NCI-H510A (cell line): ENCODE measurements at places on chromosomes 3 and 15.

GRCh38 chr15:66911131-66911700, 154.2 kb upstream of the SMAD3 start:
- no peak for DNase-seq

DNA sequence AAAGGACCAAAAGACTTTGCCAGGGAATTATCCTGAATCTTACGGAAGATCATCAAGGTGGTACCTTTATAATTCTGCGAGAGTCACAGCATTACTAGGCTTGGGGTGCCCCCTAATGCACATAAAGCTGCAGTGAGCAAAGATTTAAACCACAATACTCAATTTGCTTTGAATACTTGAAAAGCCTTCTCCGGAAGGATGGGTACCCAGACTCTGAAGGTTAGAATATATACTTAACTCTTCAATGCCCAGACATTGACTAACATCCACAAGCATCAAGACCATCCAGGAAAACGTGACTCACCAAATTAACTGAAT, 117.8 kb upstream of the KCNH8 start:
- no peak for DNase-seq

DNA sequence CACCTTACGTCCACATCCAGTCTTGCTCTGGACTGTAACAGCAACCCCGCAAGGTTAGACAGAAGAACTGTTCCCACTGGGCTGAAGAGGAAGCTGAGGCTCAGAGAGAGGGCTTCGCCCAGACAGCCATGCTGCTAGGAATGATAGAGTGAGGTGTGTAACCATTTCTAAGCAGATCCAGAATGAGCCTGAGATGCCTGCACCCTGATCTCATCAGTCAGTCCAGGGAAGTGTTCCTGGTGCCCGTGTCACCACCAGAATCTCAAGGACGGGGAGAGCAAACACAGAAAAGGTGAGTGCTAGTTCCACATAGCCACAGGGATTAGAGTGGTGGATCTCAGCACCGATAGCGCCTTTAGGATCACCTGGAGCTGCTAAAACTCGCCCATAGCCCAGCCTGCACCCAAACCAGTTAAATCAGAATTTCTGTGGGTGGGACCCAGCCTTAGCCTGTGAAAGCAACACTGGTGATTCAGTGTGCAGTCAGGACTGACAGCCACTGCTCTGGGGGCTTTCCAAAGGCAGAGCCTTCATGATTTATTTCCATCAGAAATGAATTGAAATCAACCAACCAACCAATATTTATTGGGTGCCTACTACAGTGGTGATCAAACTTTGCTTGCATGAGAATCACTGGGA, 12.3 kb downstream of the ISLR start:
- DNase-seq, result no peak

DNA sequence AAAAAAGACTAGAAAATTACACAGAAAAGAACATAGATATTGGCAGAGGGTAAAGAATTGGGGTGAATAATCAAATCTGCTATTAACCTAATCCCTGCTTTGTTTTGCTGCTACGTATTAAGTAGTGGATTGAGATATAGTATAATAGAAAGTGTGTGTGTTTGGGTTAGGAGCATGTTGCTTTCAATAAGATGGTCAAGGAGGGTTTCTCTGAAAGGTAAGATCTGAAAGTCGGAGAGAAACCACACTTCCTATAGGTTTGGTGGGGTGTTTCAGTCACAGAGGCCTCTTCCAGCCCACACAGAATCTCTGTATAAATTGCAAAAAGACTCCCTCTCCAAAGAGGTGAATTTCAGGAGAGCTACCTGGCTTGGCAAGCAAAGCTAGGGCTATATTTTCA, 345.7 kb upstream of the SATB1 start:
- DNase-seq, result no peak

DNA sequence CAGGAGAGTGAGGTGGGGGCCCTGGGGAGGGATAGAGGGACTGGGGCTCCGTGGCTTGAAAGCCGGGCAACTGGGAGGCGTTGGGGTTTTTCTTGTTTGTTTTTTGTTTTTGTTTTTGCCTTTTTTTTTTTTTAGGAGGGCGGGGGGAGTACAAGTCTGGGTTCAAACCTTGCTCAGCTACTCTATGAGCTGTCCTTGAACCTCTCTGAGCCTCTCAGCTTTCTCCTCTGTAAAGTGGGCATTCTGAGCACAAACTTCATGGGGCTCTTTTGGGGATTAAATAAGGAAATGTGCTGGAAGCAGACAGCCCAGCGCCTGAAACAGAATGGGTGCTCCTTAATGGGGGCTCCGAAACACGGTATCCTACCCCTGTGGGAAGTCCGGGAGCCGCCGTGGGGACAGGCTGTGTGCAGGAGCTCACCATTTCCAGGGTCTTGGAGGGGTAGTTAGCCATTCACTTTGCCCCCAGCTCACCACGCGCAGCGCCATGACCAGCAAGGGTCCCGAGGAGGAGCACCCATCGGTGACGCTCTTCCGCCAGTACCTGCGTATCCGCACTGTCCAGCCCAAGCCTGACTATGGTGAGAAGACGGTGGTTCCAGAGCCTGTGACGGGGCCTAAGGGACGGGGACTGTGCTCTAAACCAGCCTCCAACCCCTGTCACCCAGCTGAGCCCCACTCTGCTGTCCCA, 388 bp downstream of the ACY1 start:
- DNase-seq, result no peak

DNA sequence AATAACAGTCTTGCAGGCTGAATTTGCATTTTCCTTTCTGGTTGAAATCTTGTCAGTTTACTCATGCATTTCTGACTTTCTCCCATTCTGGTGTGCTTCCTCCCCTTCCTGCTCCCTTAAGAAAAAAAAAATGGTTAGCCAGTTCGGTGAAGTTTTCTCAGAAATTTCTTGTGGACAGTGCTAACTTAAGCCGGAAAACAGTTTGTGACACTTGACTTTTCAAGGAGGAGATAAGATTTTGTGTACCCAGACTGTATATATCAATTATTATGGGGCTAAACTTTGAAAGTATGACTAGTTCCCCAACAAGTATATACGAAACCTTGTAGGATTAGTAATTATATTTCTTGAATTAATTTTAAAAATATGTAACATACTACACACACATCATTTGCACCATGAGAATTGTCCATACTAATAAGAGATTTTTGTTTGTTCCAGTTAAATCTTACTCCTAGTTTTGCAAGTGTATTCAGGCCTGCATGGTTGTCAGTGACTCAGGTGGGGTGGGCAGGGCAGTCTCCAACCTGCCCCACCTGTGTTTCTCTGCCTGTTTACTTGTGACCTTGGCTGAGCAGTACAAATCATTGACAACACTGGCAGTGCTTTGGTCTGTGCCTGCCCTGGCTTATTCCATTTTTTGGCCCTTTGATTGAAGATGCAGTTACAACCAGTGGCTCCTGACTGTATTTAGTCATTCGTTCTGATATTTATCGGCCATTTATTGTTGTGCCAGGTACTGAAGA, 19.1 kb downstream of the UBE2E1 start:
- no peak for DNase-seq

GRCh38 chr3:23748398-23749110, 57.2 kb upstream of the UBE2E1 start:
- DNase-seq, result no peak

DNA sequence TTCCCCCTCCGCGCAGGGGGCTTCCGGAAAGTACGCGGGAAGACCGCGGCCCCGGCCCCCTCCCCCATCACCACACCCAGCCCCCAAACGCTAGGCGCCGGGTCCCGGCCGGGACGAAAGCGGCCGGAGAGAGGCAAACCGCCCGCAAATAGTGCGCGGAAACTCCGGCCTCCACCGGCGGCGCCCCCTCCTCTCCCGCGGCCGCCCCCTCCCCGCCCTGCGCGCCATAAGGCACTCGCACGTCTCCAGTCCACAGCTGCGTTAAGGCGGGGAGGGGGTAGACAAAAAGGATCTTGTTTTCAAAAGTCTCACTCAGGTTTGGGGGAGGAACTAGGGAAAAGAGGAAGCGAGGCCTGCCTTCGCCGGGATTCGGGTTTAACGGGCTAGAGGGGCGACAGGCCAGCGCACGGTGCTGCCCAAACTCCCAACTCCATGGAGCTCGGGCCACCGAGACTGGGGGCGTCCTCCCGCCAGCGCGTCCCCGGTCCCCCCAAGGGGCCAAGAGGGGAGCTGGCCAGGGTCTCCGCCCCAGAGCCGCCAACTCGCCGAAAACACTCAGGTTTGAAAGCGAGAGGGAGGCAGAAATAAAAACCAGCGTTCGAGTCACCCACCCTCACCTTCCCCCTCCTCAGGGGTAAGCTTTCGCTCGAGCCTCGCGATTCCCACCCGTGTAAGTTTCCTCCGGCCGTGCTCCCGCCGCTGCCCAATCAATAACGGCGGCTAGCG, 1.8 kb downstream of the ANP32A start:
- no peak for DNase-seq
